Activated CD8-positive, alpha-beta memory T cell treated with anti-CD3 and anti-CD28 coated beads, Interleukin-2, amount 10 ng/mL, durations not matched to agents 7 days and 5 days (primary cell): ENCODE measurements at places on chromosomes 7 and 10. TPM values are rescaled to one million over a fixed set of nuclear protein-coding genes. Genes with fewer than 3 reads are reported as not detected.

DNA sequence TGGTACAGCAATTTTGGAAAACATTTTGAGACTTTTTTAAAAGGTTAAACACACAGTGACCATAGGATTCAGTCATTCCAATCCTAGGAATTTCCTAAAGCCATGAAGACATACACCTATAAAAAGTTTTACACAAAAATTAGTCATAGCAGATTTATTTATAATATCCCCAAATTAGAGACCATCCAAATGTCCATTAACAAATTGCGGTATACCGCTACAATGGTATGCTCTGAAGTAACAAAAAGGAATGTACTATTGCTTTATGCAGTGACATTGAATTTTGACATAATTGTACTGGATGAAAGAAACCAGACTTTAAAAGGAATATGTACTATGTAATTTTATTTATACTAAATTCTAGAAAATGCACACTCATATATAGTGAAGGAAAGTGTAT is 362.8 kb downstream of the HGF start:
- DNase-seq: no peak

- no peak for DNase-seq
Observed at GRCh38 chr10:22219308-22219707, 1.5 kb upstream of the EBLN1 start.

DNA sequence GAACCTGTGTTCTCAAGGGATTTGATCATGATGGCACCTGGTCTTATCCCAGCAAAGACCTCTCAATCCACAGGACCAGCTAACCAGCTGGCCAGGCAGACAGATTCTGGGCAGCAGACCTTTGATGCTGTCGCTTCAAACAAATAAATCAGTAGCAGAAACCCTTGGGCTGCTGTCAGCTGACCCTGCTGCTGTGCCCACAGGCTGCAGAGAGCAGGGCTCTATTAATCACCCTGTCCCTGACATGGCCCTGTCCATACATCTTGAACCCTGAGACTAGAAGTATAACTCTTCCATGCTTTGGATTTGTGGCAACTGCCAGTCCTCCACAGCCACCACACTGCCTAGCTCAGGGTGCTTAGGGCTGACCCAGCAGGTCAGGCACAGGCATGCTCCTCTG is 244.1 kb upstream of the PODXL start:
- DNase-seq: no peak

DNA sequence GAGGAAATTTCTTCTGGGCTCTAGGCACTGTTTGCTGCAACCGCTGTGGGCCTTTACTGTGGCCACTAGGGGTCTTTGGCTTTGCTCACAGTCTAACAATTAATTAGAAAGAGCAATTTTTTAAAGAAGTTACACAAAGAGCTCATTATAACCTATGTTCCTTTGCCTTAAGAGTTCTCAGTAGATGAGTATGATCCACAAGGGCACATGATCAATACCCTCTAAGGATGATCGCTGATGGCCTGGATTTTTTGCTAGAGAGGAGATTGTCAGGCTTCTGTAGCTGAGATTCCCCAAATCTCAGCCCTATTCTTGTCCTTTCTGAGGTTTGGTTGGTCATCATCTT is 80.8 kb upstream of the RHOBTB1 start:
- no peak for DNase-seq

DNA sequence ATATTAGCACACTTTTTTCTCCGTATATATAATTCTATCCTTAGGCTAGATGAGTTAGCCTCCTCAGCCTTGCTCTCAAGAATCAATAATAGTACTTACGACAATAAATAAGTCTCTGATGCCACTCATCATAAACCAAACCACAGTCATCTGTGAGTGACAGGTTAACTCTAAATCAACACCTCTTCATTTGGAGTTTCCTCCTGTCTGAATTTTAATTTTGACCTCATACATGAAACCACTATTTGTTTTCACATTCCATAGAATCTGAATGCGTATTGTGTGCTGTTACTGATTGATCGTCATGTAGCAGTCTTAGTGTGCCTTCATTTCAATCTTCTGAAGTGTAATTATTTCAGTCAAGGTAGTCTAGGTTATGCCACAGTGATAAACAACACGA is 85.8 kb downstream of the HGF start:
- DNase-seq: no peak

- DNase-seq: no peak
Observed at GRCh38 chr7:34361663-34362250, 296.3 kb upstream of the NPSR1 start.

The TMEM196 gene
- total RNA-seq: not detected

DNA sequence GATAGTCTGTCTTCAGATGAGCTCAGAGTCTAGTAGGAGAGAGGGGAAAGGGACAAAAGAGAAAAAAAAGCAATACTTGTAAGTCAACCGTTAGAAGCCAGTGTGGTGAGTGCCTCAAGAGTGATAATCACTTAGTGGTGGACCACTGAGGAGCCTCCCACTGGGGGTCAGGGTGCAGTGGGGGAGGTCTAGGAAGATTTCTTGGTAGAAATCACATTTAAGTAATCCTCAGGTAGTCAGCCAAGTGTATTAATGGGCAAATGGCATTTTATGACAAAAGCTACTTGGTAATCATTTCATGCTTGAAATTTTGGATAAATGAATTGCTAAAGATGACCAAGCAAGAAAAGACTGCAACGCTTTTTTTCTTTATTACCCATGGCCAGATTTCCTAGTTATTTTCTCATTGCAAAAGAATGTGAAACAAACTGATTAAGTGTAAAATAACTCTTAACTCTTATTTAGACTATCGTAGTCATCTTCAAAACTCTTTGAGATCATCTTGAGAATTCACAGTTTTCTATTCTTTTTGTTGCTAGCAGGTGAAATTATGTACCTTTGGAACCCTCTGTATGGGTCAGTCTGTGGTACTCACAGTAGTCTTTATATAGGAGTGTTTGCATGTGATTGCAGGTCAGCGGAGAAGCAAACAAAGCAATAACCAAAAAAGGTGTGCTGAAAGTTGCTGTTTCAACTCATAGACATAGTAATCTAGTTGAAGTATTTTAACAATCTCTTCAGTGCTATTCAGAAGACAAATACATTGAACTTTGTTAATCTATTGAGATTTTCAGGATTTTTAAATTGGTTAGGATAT is 63.9 kb downstream of the PPP1R9A start:
- DNase-seq: no peak

GRCh38 chr10:96693431-96693830 is 26.9 kb downstream of the PIK3AP1 start:
- no peak for DNase-seq

DNA sequence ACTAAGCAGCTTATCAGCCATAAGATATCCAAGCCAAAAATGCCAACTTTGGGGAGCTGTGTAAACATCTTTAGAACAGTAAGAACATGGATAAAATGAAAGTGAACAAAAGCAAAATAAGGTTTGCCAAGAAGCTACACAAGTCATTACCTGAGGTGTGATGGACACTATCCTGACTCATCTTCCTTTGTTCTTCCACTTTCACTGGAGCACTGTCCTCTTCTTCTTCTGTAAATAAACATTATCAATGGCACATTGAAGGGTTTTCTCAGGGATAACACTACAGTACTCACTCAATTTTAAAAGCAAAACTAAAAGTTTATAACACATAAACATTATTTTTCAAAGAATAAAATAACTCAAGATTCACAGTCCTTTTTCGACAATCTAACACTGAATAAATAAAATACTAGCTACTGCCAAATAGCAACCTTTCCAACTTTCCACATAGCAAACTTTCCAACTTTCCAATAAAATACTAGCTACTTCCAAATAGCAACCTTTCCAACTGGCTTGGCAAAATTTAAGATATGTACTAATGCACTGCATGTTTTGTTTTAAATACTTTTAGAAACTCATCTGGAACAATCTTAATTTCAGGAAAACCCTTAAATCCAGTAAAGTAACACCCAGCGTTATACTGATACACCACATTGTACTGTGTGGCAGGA is 174.1 kb downstream of the SKAP2 start:
- no peak for DNase-seq

The TUBB8 gene
- total RNA-seq: not detected

GRCh38 chr7:108083980-108084379 is 46.2 kb downstream of the LAMB4 start:
- no peak for DNase-seq

DNA sequence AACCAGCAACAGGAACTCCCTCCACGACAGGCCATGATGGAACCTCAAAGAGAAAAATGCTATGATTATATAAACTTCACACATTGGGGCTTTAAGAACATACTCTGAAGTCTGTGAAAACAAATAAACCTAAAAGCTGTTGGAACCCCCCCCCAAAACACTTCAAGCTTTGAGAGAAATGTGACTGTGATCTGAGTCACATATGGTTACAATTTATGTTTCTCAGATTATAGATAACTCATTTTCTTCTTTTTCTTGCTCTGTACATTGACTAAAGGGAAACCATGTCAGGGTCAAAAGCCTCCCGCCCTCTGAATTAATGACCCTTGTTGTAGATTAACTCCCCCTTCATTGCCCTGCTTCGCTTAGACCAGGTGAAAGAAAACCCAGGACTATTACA is 15.8 kb downstream of the VOPP1 start:
- no peak for DNase-seq

DNA sequence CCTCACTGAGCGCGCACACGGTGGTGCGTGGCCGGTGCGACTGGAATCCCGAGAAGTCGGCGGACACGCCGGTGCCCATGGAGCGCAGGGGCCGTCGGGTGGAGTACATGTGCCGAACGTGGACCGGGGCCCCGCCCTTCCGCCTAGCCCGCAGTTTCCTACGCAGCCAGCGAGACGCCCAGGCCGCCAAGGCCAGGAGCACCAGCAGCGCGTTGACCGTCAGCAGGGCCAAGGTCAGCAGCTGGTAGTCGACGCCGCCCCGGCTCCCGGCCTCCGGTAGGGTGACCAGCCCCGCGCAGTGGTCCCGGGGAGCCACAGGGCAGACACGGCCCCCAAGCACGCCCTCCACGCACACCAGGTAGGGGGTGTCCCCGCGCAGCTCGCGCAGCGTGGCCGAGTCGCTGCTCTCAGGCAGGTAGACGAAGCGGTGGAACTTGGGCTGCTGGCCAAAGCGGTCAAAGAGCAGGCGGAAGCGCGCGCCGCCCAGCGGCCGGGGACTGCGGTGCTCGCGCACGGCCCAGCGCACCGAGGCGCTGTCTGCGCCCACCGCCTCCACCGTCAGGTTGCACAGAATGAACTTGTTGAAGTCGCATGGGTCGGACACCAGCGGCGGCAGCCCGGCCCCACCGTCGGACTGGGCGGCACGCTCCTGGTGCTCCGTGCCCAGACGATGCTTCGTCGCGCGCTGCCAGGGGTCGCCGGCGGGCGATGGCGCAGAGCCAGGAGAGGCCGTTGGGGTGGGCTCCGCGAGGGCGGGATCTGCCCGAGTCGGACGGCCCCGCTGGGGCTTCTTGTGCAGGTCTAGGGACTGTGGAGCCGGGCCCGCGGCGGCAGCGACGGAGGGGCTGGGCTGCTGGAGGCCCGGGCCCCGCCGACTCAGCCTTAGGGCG is 2.2 kb downstream of the TRIL start:
- DNase-seq: no peak

The PITX3 gene
- not detected for total RNA-seq

GRCh38 chr7:29432721-29433120 is 130.9 kb upstream of the PRR15 start:
- no peak for DNase-seq

DNA sequence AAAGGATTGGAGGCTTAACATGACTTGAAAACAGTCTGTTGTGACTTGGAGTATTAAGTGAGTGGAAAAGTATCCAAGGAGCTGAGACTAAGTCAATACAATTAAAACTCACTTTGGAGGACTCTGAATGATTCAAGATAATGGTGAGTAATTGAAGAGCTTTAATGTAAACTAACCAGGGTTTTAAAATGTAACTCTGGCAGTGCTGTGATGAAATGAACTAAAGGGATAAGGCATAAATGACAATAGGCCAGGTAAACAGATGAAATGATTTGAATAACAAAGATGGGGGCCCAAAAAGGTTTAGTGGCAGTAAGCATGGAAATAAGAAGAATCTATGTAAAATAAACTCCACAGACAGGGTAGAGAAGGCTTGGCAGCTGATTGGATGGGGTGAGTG is 316.5 kb upstream of the CACNA2D1 start:
- no peak for DNase-seq

The SSBP1 gene
- 123 TPM for total RNA-seq

DNA sequence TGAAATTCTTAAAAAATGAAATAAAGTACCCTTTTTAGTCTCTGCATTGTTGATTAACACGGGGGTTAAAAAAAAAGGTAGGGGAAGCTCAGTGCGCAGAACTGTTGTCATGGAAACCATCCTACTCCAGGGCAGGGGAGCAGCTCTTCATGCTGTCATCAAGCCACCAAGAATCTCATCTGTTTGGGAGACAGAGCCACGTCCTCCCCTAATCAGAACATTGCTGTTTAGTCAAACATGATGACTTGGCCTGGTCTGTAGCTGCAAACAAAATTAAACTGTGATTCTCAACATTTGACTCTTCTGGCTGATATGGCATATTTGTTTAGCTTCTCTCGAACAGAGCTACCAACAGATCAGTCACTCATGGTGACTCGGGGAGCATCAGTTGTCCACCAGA is 254.4 kb upstream of the KLF14 start:
- no peak for DNase-seq

DNA sequence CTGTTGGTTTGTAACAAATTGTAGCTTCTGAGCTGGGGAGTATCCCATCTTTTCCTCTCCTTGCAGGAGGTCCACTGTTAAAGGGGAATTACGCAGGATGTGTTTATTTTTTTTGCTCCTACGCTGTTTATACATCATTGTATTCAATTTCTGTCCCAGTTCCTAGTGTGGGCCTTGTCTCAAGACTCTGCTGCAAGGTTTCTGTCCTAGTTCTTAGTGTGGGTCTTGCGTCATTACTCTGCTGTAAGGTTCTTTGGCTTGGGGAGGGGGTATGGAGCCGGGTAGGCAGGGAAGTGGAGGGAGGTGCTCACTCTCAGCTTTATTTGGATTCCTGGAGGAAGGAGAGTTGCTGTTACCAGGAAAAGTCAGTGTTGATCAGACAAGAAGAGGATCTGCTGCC is 64.0 kb upstream of the TRIM8 start:
- no peak for DNase-seq

GRCh38 chr7:155660758-155661093 is 16.3 kb downstream of the RBM33 start:
- DNase-seq: no peak

The ZFAND4 gene
- 15.7 TPM for total RNA-seq

The GPER1 gene
- total RNA-seq: not detected

GRCh38 chr7:96017877-96018276 is 245.5 kb downstream of the DYNC1I1 start:
- DNase-seq: no peak

DNA sequence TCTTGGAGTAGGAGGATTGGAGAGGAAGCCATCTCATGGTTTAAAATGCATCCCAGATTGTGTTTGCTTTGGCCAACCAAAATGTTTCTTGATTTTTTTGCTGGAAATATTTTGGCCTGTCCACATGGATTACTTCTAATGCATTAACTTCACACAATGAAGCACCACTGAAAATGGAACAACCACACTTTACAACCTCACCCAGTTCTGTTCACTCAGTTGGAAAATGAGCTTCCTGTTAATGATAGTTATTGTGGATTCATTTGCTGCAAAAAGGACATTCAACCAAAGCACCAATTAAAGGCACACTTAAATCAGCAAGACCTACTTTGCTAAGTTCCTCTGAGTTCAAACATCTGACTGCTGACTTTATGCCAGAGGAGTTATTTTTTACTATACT is 11.3 kb upstream of the A1CF start:
- no peak for DNase-seq

The TMEM270 gene
- total RNA-seq: not detected

The BICC1 gene
- total RNA-seq: 0.14 TPM

The NACAD gene
- total RNA-seq: 0.35 TPM

- DNase-seq: no peak
Observed at GRCh38 chr7:35019801-35020200, 17.5 kb downstream of the DPY19L1 start.

GRCh38 chr7:47945261-47946015 is 2.8 kb downstream of the PKD1L1 start:
- peak; percentile 82 for DNase-seq

- peak; percentile 89 for DNase-seq
Observed at GRCh38 chr10:88385601-88386203, 197.4 kb downstream of the RNLS start.
